ENCODE measurements at places on chromosomes 7 and 10. TPM values are rescaled to one million over a fixed set of nuclear protein-coding genes. Genes with fewer than 3 reads are reported as not detected.

CCDC172 gene
- total RNA-seq = not detected

ADCYAP1R1 gene
- not detected for total RNA-seq

- H3K27me3 ChIP-seq = no peaks in the 10 kb centered on the region
- no peaks in the 10 kb centered on the region for H3K4me1 ChIP-seq
- no peak overlapping the region for H3K27ac ChIP-seq
- no peak for DNase-seq
Measured at GRCh38 chr10:97234400-97234799, 48.6 kb upstream of the SLIT1 start.

- DNase-seq = no peak
- H3K27ac ChIP-seq = no peak overlapping the region
- no peak overlapping the region for H3K4me3 ChIP-seq
- H3K27me3 ChIP-seq = no peaks in the 10 kb centered on the region
- H3K4me1 ChIP-seq = no peaks in the 10 kb centered on the region
Measured at GRCh38 chr10:124892031-124892430, 49.9 kb upstream of the ZRANB1 start.

DNA sequence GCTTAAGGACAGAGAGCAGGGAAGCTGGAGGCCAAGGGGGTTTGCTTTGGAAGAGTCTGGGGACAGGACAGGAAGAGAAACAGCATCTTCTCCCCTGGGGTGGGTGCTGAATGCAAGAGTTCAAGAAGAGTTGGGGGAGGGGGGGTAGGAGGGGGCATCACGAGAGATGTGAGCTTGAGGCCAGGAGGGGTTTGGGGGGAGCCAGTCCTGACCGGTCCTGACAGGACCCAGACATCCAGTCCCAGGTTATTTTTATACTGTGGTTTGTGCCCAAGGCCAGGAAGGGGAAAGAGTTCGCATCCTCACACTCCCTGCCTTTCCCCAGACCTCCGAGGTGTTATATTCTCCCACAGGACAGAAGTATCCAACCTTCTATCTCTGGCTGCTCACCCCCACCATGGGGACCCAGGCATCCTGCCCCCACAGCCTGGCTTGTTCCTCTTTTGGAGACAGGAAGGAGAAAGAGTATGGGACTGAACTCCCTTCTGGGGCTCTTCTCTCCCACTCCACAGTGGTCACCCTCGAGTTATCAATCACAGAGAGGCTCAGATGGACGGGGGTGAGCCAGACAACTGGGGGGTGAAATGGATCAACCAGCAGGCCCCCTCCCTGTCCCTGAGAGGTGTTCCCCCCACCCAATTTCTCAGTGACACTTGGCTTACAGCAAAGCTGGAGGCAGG, 2.8 kb downstream of the TSC22D4 start:
- peaks cover 52% of the 10 kb centered on the region for H3K4me1 ChIP-seq
- H3K36me3 ChIP-seq = peaks cover 26% of the 10 kb centered on the region
- peak overlapping the region; percentile 90 for H3K27ac ChIP-seq
- no peaks in the 10 kb centered on the region for H3K27me3 ChIP-seq

GRCh38 chr10:75646218-75646915, 214.9 kb downstream of the LRMDA start:
- no peak overlapping the region for H3K27ac ChIP-seq
- H3K36me3 ChIP-seq = no peaks in the 10 kb centered on the region
- no peaks in the 10 kb centered on the region for H3K4me1 ChIP-seq
- DNase-seq = no peak
- H3K4me3 ChIP-seq = no peak overlapping the region
- H3K27me3 ChIP-seq = peaks cover 3% of the 10 kb centered on the region

CUZD1 gene
- total RNA-seq = 1.6 TPM

DNA sequence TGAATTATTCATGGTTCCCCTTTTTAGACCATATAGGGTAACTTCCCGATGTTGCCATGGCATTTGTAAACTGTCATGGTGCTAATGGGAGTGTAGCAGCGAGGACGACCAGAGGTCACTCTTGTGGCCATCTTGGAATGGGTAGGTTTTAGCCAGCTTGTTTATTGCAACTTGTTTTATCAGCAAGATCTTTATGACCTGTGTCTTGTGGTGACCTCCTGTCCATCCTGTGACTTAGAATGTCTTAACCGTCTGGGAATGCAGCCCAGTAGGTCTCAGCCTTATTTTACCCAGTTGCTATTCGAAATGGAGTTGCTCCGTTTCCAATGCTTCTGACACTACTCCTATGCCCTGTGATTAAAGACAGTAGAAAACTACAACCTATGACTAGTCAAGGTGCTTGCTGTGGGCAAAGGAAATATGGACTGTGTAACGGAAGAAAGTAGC, 18.8 kb upstream of the PAXIP1 start:
- no peak overlapping the region for H3K27ac ChIP-seq
- H3K4me1 ChIP-seq = no peaks in the 10 kb centered on the region
- no peak for DNase-seq
- no peaks in the 10 kb centered on the region for H3K27me3 ChIP-seq
- no peak overlapping the region for H3K4me3 ChIP-seq

DNA sequence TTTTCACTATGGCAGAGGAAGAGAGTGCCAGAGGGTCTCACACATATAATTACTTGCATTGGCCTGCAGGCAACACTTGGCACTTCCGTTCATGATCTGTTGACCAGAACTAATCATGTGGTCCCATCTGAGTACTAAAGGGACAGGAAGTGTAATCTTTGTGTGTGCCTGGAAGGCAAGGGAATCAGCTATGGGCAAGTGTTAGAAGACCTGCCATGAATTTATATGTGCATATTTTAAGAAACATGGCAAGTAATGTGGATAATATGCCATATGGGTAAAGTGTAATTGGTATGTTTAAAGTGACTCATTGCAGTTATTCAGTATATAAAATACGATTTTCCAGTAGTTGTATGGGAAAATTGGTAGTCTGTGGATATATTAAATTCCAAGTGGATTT, 46.1 kb downstream of the CCSER2 start:
- peaks cover 20% of the 10 kb centered on the region for H3K36me3 ChIP-seq
- H3K4me3 ChIP-seq = no peak overlapping the region
- no peak for DNase-seq
- H3K27ac ChIP-seq = no peak overlapping the region
- H3K4me1 ChIP-seq = no peaks in the 10 kb centered on the region

DNA sequence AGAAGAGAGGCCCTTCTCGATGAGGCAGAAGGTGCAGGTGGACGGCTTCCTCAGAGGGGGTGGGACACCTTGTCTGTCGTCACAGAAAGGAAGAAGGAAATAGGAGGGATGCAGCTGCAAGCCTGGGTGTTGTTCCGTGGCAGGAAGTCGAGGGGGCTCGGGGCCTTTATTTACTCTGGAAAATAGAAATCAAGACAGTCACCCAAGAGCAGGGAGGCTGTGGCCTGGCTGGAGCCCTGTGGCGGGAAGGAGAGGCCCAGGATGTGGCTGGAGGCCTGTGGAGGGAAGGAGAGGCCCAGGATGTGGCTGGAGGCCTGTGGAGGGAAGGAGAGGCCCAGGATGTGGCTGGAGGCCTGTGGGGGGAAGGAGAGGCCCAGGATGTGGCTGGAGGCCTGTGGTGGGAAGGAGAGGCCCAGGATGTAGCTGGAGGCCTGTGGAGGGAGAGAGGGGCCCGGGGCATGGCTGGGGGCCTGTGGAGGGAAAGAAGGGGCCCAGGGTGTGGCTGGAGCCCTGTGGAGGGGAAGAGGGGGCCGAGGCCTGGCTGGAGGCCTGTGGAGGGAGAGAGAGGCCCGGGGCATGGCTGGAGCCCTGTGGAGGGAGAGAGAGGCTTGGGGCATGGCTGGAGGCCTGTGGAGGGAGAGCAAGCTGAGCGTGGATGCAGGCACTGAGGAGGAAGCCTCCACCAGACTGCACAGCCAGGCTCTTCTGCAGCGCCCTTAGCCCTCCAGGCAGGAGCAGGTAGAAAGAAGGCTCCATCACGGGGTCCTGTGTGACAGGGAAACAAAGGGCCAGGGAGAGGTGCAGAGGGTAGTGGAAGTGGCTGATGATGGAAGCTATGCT, 97.3 kb upstream of the SFMBT2 start:
- no peaks in the 10 kb centered on the region for H3K27me3 ChIP-seq
- H3K36me3 ChIP-seq = no peaks in the 10 kb centered on the region
- DNase-seq = peak; percentile 51
- peak overlapping the region; percentile 22 for H3K27ac ChIP-seq
- H3K4me1 ChIP-seq = peaks cover 25% of the 10 kb centered on the region

GATA3 gene
- total RNA-seq = 53.3 TPM
